Large intestine (tissue), 12 donors: ENCODE measurements at places on chromosomes 2 and 18. TPM values are rescaled to one million over a fixed set of nuclear protein-coding genes. Genes with fewer than 3 reads are reported as not detected.

GREB1 gene
- 2.6 TPM for polyA plus RNA-seq

HOXD13 gene
- polyA plus RNA-seq: not detected

CXCR1 gene
- polyA plus RNA-seq: 0.01 TPM

FBXO15 gene
- 0.73 TPM for polyA plus RNA-seq

DNA sequence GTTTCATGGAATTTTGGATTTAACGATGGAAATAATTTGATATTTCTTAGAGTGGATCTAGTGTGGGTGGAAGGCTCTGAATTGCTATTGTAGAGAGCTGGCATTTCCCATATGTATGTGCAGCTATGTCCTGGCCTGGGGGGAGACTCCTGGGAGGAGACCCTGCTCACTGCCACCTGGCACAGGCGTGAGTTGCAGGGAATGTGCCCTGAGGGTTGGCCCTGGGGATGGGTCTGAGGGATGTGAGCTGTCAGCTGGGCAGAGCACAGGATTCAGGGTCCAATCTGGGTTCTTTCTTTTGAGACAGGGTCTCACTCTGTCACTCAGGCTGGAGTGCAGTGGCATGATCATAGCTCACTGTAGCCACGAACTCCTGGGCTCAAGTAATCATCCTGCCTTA is 120.2 kb downstream of the CLIP4 start:
- no peak for DNase-seq

DNA sequence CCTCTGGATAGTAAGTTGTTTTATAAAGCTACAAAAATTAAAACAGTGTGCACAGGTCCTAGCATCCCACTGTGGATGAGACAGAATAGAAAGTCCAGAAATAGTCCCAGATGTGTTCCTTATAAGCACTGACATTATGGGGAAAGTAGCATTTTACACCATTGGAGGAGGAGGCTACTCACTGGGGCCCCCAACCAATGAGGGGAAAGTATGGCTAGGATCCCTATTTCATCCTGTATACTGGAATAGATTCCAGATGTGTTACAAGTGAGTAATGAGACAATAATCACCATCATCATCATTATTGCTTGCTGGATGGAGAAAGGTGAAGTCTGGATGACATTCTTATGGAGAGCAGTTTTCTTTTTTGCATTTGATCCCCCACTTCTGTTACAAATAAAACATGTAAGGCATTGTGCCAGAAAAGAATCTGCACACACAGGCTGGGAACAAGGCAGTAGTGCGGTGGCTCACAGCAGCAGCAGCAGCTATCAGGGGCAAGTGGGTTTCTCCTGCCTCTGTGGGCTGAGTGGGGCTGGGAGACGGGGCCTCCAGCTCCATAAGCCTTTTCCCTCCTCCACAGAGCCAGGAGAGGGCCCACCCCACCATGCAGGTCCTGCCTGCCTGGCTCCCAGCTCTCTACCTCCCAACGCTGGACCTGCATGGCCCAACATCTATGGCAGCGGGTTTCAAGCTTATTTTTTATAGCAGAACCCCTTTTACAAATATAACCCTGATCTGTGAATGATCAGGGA is 5.0 kb downstream of the ARID5A start:
- DNase-seq: no peak

DNA sequence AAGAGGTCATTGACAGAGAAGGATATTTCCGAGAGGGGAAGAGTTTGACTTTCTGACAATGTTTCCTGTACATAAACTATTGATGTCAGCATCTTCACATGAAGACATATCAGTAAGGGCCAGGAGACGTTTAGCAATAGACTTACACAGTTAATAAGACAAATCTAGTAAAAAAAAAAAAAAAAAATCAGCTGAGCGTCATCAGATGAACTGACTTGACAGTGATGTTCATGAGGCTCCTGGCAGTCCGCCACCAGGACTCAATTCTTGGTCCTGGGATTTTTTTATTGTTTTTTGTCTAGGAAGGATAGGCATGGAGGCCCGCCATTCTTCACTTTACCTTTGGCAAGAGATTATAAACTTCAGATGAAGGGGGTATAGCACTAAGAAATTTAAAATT is 14.5 kb downstream of the MRPL44 start:
- no peak for DNase-seq

GRCh38 chr2:118853651-118854291 is 6.3 kb upstream of the EN1 start:
- DNase-seq: no peak

GRCh38 chr18:31685097-31686082 is 1.0 kb upstream of the B4GALT6 start:
- peak; percentile 72 for DNase-seq

- DNase-seq: no peak
Measured at GRCh38 chr2:208359632-208359986, 47.0 kb upstream of the PTH2R start.

GRCh38 chr2:229925201-229925600 is 2.9 kb downstream of the FBXO36 start:
- no peak for DNase-seq

DNA sequence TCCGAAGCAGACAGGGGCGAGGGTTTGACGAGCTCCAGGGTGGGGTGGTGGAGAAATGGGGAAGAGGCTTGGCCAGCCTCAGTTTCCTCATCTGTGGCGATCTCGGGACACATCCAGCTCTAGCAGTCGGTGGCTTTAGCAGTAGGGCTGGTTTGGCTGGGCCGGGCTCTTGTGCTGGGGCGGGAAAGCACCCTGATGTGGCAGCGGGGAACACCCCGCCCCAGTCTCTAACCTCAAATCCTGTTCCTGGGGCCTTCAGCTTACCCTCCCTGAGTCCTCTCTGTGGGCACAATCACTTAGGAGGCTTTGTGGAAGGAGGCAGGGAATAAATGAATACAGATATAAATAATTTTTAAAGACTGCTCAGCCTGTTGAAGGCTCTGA is 26.5 kb upstream of the MCFD2 start:
- no peak for DNase-seq

DNA sequence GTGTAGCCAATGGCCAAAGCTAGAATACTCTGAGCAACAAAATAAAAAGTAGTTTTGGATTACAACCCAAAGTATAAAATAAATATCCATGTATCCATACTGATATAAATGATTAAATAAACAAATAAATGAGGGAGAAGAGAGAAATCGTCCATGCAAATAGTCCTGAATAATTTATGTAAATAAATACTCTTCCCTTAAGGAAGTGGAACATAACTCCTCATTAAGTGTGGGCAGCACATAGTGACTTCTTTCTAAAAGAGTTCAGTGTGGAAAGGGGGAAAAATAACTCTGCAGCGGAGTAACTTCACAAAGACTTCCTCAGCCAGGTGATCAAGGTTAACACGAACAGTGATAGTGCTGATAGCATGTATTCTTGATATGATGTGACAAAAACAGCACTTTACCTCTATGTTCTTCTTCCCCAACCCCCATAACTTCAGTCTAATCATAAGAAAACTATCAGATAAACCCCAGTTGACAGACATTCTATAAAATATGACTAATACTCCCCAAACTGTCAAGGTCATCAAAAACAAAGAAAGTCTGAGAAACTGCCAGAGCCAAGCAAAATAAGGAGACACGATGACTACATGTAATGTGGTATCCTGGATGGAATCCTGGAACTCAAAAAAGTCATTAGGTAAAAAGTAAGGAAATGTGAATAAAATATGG is 30.7 kb downstream of the METTL8 start:
- DNase-seq: no peak

GRCh38 chr2:33084433-33084832 is 137.7 kb downstream of the LTBP1 start:
- DNase-seq: no peak

DNA sequence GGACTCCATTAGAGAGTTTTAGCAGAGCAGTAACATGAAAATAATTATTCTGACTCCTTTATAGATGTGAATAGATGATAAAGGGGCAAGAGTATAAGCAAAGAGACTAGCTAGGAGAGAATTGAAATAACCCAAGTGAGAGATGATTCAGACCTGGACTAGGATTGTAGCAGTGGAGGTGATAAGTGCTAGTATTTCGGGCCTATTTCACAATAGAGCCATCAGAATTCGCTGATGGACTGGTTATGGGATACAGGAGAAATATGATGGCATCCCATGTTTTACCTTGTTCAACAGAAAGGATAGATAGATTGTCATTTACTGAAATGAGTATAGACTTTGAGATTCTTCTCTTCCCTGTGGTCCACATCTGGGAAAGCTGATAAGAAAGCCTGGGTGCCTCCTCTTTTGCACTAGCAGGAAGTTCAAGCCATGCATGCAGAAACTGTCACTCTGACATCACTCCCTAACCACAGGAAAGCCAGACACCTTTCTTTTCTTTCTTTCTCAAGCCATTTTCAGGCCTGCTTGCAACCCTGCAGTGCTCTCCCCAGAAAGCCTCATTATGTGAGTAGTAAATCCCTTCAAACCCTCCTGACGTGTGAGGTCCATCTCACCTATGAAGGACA is 25.3 kb downstream of the DYNAP start:
- DNase-seq: no peak
